Pericardium fibroblast (primary cell): ENCODE measurements at places on chromosomes 1 and 21. TPM values are rescaled to one million over a fixed set of nuclear protein-coding genes. Genes with fewer than 3 reads are reported as not detected.

Gene NPHS2
- total RNA-seq: not detected in 2 replicates

Gene LRRC38
- 1.1 TPM in 1 of 2 replicates, not detected in the other for total RNA-seq

Gene ADGRB2
- total RNA-seq: 6.6 and 6.9 TPM in 2 replicates

Gene CD53
- total RNA-seq: not detected in 2 replicates

Gene ANKRD34A
- total RNA-seq: 0.85 and 1.6 TPM in 2 replicates

Gene TRIM46
- total RNA-seq: 1.1 and 1.3 TPM in 2 replicates

Gene RABGAP1L
- 20.4 and 44.5 TPM in 2 replicates for total RNA-seq

Gene S100A12
- total RNA-seq: not detected in 2 replicates

Gene SAMSN1
- not detected in 2 replicates for total RNA-seq

Gene CD52
- total RNA-seq: not detected in 2 replicates

Gene CIART
- 3.3 and 3.6 TPM in 2 replicates for total RNA-seq

Gene CCDC181
- not detected in 2 replicates for total RNA-seq

Gene CACHD1
- 6.4 and 6.5 TPM in 2 replicates for total RNA-seq

Gene GJC2
- total RNA-seq: 0.60 and 6.2 TPM in 2 replicates

Gene FAF1
- 19.8 and 22.6 TPM in 2 replicates for total RNA-seq

Gene CSMD2
- 0.58 and 0.68 TPM in 2 replicates for total RNA-seq

Gene RNU1-3
- under 0.01 TPM in 2 replicates for total RNA-seq

Gene KPRP
- total RNA-seq: not detected in 2 replicates

Gene SYDE2
- 1.8 and 3.9 TPM in 2 replicates for total RNA-seq

Gene A3GALT2
- not detected in 2 replicates for total RNA-seq

Gene TRIM63
- 0.70 TPM in 1 of 2 replicates, not detected in the other for total RNA-seq

Gene NUDT4B
- total RNA-seq: 19.5 and 54.8 TPM in 2 replicates

Gene FAAP20
- total RNA-seq: 28.5 and 63.9 TPM in 2 replicates

Gene CHAF1B
- 1.5 and 2.2 TPM in 2 replicates for total RNA-seq

Gene DIO1
- total RNA-seq: not detected in 2 replicates

Gene CFAP74
- not detected in 2 replicates for total RNA-seq

Gene APCS
- not detected in 2 replicates for total RNA-seq

Gene SMPDL3B
- not detected in 2 replicates for total RNA-seq

Gene LCE3E
- total RNA-seq: not detected in 2 replicates

Gene MIXL1
- not detected in 2 replicates for total RNA-seq

Gene GNG4
- total RNA-seq: 0.09 and 0.58 TPM in 2 replicates

Gene PLD5
- not detected in 2 replicates for total RNA-seq

Gene FBXO28
- 10.5 and 16.5 TPM in 2 replicates for total RNA-seq

Gene KIF2C
- total RNA-seq: 1.1 and 1.4 TPM in 2 replicates

Gene BRINP3
- total RNA-seq: 0.70 TPM in 1 of 2 replicates, not detected in the other

Gene MAST2
- total RNA-seq: 13.6 and 15.2 TPM in 2 replicates

Gene CCDC28B
- total RNA-seq: 12.3 and 21.6 TPM in 2 replicates

Gene FMOD
- 8.8 and 50.4 TPM in 2 replicates for total RNA-seq

Gene UBL4B
- total RNA-seq: 0.51 TPM in 1 of 2 replicates, not detected in the other

Gene FAM72B
- total RNA-seq: 0.26 and 0.58 TPM in 2 replicates

Gene TMEM51
- 2.1 and 4.0 TPM in 2 replicates for total RNA-seq

Gene ICOSLG
- 0.35 TPM in 1 of 2 replicates, not detected in the other for total RNA-seq

Gene PLXNA2
- 6.7 and 18.1 TPM in 2 replicates for total RNA-seq

Gene DTL
- total RNA-seq: 0.35 and 6.0 TPM in 2 replicates

Gene HAX1
- total RNA-seq: 106 and 118 TPM in 2 replicates

Gene DENND1B
- 1.3 and 2.9 TPM in 2 replicates for total RNA-seq

Gene PLA2G5
- 7.5 TPM in 1 of 2 replicates, not detected in the other for total RNA-seq

Gene RALGPS2
- 17.9 and 26.6 TPM in 2 replicates for total RNA-seq

Gene DNAJC28
- 1.6 and 1.9 TPM in 2 replicates for total RNA-seq

Gene RCC1
- 20.9 and 38.1 TPM in 2 replicates for total RNA-seq

Gene GREM2
- 0.43 TPM in 1 of 2 replicates, not detected in the other for total RNA-seq

Gene F13B
- not detected in 2 replicates for total RNA-seq
